T-helper 2 cell treated with Interferon-gamma antibody and Interleukin-4, amounts not matched to agents 100 ng/mL and 5 ng/mL, for 36 hours (primary cell): ENCODE measurements at places on chromosomes 1 and 21. TPM values are rescaled to one million over a fixed set of nuclear protein-coding genes. Genes with fewer than 3 reads are reported as not detected.

Gene BRWD1
- total RNA-seq: 30.5 and 30.7 TPM in 2 replicates

Gene PLA2G5
- total RNA-seq: not detected in 2 replicates

Gene MIXL1
- total RNA-seq: not detected in 2 replicates

Gene FCRL2
- not detected in 2 replicates for total RNA-seq

Gene CD247
- total RNA-seq: 160 and 177 TPM in 2 replicates

Gene MSH4
- 0.34 and 0.43 TPM in 2 replicates for total RNA-seq

Gene ETV3
- total RNA-seq: 50.6 and 53.4 TPM in 2 replicates

Gene AADACL3
- not detected in 2 replicates for total RNA-seq

Gene OR2L3
- total RNA-seq: 0.11 TPM in 1 of 2 replicates, not detected in the other

Gene ASCL5
- not detected in 2 replicates for total RNA-seq

Gene IL12RB2
- total RNA-seq: 27.2 and 27.8 TPM in 2 replicates

Gene SPATA45
- not detected in 2 replicates for total RNA-seq

Gene AGT
- total RNA-seq: 0.07 TPM in 1 of 2 replicates, not detected in the other

Gene MROH9
- total RNA-seq: not detected in 2 replicates

Gene GNG12
- total RNA-seq: 0.05 TPM in 1 of 2 replicates, not detected in the other

Gene SPRR2F
- total RNA-seq: not detected in 2 replicates

Gene LEFTY1
- not detected in 2 replicates for total RNA-seq

Gene PLD5
- not detected in 2 replicates for total RNA-seq

Gene NFYC
- 83.4 and 86.8 TPM in 2 replicates for total RNA-seq

Gene MYCL
- total RNA-seq: 0.05 and 0.11 TPM in 2 replicates

Gene GJA9
- total RNA-seq: not detected in 2 replicates

Gene PIP5K1A
- 68.5 and 71.7 TPM in 2 replicates for total RNA-seq

Gene TGFB2
- total RNA-seq: not detected in 2 replicates

Gene CFAP74
- not detected in 2 replicates for total RNA-seq

Gene FAM78B
- 0.34 and 0.64 TPM in 2 replicates for total RNA-seq

Gene PADI4
- total RNA-seq: 0.25 TPM in 1 of 2 replicates, not detected in the other

Gene AMY2A
- not detected in 2 replicates for total RNA-seq

Gene SERPINC1
- total RNA-seq: 0.18 and 0.43 TPM in 2 replicates

Gene KIAA1614
- 0.07 and 0.16 TPM in 2 replicates for total RNA-seq

Gene CA6
- total RNA-seq: 0.36 and 0.55 TPM in 2 replicates

Gene TCHH
- 0.07 and 0.11 TPM in 2 replicates for total RNA-seq

Gene FAM43B
- total RNA-seq: not detected in 2 replicates

Gene CHD5
- 4.5 and 5.3 TPM in 2 replicates for total RNA-seq

Gene FOXD2
- total RNA-seq: 0.23 and 0.27 TPM in 2 replicates

Gene RGS7
- not detected in 2 replicates for total RNA-seq

Gene WDR64
- not detected in 2 replicates for total RNA-seq

Gene ZNF683
- total RNA-seq: 0.52 TPM in 1 of 2 replicates, not detected in the other

Gene LORICRIN
- not detected in 2 replicates for total RNA-seq

Gene MARK1
- not detected in 2 replicates for total RNA-seq

Gene PEA15
- 36.6 and 40.9 TPM in 2 replicates for total RNA-seq

Gene BMP8A
- total RNA-seq: not detected in 2 replicates

Gene BTBD8
- 1.5 and 1.6 TPM in 2 replicates for total RNA-seq

Gene OR10Z1
- not detected in 2 replicates for total RNA-seq
